ENCODE measurements at places on chromosomes 7 and 10. TPM values are rescaled to one million over a fixed set of nuclear protein-coding genes. Genes with fewer than 3 reads are reported as not detected.

- peak; percentile 83 for DNase-seq
Observed at GRCh38 chr7:47941136-47941844, 7.0 kb downstream of the PKD1L1 start.

The MNX1 gene
- under 0.01 TPM for total RNA-seq

DNA sequence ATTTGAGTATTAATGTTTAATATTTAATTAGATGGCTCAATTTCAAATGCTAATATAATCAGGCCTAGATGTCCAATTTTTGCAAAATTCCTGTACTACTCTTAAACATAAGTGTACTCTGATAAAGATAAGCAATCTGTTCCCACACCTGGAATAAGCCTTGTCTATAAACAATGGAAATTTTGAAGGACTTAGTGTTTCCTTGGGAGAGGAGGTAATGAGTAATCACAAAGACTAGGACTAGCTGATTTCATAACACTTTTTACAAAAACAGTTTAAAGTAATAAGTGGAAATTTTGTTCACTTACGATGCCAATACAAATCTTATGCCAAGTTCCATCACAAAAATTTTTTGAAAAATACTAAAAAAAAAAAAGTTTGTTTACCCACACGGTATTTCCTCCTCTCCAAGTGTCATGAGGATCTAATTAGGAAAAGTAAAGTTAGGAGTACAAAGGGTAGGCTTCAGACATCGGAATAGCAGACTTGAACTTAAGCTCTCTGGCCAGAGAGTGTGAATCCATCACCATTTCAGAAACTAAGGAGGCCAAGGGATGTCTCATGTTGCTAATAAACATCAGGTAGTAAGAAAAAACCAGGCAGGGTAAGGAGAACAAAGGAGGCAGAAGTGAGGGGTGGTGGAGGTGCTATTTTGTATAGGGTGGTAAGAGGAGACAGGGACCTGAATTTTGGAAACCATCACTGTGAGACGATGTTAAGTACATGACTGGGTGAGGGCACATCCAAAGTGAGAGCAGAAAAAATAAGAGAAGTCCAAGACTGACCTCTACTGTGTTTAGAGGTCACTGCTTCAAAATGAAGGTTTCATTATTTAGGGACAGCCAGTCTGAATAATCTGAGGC lies 61.3 kb downstream of the RAPGEF5 start:
- DNase-seq = no peak

GRCh38 chr7:69049326-69049725 lies 548.9 kb upstream of the AUTS2 start:
- no peak for DNase-seq

The CNTNAP2 gene
- total RNA-seq = 0.25 TPM

The VIPR2 gene
- not detected for total RNA-seq

The RAPGEF5 gene
- 171 TPM for total RNA-seq

DNA sequence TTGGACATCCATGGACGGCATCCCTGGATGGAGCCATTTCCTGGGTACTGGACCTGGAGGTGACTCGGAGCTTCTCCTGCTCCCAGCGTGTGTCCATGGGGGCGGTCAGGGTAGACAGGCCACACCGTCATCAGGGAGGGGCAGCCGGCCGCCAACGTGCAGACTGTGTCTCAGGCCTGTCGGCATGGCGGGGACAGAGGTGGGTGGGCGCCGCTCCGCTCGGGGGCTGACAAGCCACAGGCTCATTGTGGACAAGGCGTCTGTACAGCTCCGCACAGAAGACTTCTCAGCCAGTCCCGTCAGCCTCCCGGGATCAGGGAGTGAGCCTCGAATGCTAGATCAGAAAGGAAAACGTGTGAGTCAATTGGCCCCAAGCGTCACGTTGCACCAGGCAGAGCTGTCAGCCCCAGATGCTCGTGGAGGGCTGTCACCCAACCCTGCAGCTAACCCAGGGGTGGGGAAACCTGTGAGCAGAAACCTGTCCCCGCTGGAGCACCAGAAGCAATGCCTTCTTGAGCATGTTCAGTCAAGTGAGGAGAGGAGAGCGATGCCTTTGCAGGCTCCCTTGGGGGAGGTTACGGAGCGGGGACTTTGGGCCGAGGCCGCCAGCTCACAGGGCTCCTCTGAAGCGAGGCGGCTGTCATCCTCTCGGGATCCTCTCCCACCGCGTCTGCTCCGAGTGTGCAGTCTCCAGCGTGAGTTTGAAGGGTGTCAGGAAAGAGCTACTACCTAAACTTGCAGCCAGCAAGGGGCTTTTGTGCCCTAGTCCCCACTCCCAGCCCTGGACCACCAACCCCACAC lies 16.0 kb upstream of the DPYSL4 start:
- no peak for DNase-seq

GRCh38 chr7:30911561-30911969 lies at the start of gene AQP1:
Gene AQP1, plus strand, starts transcription at chr7:30911853. Its CDS starts 57 bp downstream, at chr7:30911910.
- DNase-seq = no peak

DNA sequence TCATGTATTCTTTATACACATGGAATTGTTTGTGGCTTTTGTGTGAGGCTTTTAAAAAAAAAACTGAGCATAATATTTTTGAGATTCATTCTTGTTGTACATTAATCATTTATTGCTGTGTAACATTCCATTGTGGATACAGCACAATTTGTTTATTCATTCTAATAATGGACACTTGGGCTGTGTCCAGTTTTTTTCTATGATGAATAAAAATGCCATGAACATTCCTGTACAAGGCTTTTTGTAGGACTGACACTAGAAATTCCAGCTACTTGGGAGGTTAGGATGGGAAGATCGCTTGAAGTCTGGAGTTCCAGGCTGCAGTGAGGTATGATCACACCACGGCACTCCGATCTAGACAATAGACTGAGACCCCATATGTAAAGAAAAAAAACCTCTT lies 254.3 kb upstream of the CACNA2D1 start:
- no peak for DNase-seq

DNA sequence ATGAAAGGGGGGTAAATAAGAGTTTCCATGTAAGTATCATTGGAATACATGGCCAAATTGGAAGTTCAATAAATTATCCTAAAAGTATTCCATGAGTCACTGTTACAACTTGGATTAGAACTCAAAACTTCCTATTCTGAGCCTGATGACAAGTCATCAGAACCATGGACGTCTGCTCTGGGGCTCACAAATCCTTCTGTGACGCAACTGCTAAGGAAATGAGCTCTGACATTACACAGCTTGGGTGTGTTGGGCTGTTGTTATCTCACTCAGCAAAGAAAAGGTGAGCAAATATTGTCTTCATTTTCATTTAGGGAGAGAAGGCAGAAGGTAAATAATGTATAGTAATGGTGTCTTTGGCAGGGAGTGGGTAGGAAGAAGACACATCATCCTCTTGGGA lies 214.8 kb upstream of the ADO start:
- peak; percentile 21 for DNase-seq

The ATOH7 gene
- total RNA-seq = not detected

The ANKRD7 gene
- total RNA-seq = 0.13 TPM

The CALCR gene
- not detected for total RNA-seq

DNA sequence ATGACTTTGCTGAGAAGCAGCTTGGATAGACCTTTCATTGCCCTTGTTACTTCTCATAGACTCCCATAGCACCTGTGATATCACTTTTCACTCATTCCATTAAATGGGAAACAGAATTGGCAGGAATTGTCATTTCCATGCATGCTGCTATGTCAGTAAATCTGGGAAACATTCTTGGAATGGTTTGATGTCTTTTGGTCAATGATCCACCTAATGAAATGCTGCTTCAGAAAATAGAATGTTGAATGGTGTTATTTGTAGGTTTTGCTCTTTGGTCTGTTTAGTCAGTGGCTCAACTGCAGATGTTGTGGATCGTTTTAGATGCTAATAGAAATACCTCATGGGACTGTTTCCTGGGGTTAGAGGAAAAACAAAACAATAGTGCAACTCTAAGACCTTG lies 127.8 kb downstream of the PLPP4 start:
- no peak for DNase-seq

The RASA4 gene
- 13.1 TPM for total RNA-seq

GRCh38 chr10:5385224-5385623 lies 19.4 kb downstream of the TUBAL3 start:
- DNase-seq = no peak

- no peak for DNase-seq
Observed at GRCh38 chr10:11522821-11523245, 88.6 kb downstream of the USP6NL start.

GRCh38 chr7:151631570-151631952 lies 111.9 kb upstream of the RHEB start:
- DNase-seq = peak; percentile 48

The HOXA2 gene
- 0.39 TPM for total RNA-seq

The INHBA gene
- 0.51 TPM for total RNA-seq

The GHITM gene
- 208 TPM for total RNA-seq

- DNase-seq = no peak
Observed at GRCh38 chr7:114885836-114886235, 36.1 kb upstream of the MDFIC start.

- peak; percentile 47 for DNase-seq
Observed at GRCh38 chr7:83476511-83477050, 172.4 kb downstream of the SEMA3E start.
